ENCODE measurements at places on chromosomes 1 and 21.

- no peak for DNase-seq
Measured at GRCh38 chr1:59696421-59697115, 118.2 kb upstream of the HOOK1 start.

- no peak for DNase-seq
Measured at GRCh38 chr1:94326329-94326728, 88.9 kb upstream of the ARHGAP29 start.

GRCh38 chr1:62438163-62438562 lies 1.3 kb downstream of the USP1 start:
- DNase-seq: no peak

DNA sequence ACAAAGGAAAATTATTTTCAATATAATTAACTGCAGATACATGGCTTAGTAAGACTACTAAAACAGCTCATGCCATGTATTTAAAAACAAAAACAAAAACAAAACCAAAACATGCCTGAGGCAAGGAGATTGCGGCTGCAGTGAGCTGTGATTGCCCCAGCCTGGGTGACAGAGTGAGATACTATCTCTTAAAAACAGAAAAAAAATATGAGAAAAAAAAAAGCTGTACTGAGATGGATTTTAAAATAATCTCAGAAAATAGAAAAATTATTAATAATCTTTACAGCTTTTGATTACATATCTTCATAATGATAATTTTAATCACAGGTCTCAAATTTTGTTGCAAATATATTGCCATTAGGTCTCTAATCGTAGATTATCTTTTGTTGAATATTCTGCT lies 24.0 kb upstream of the LIN9 start:
- no peak for DNase-seq

DNA sequence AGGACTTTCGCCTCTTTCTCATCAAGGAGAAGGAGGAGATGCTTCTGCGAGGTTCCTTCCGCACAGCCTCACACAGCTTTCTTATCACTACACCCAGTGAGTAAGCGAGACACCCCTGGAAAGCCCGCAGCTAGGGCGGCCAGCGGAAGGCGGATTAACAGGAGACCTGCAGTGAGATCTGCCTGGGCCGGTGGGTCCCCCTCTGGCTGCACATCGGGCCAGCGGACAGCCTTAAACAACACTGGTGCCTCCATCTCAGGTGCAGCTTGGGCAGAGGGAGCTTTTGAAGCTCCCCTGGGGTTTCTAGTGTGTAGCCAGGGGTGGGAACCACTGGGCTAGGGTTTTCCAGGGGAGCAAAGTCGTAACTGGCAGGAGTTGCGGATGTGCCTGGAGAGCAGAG lies 17.5 kb upstream of the MTARC1 start:
- no peak for DNase-seq

DNA sequence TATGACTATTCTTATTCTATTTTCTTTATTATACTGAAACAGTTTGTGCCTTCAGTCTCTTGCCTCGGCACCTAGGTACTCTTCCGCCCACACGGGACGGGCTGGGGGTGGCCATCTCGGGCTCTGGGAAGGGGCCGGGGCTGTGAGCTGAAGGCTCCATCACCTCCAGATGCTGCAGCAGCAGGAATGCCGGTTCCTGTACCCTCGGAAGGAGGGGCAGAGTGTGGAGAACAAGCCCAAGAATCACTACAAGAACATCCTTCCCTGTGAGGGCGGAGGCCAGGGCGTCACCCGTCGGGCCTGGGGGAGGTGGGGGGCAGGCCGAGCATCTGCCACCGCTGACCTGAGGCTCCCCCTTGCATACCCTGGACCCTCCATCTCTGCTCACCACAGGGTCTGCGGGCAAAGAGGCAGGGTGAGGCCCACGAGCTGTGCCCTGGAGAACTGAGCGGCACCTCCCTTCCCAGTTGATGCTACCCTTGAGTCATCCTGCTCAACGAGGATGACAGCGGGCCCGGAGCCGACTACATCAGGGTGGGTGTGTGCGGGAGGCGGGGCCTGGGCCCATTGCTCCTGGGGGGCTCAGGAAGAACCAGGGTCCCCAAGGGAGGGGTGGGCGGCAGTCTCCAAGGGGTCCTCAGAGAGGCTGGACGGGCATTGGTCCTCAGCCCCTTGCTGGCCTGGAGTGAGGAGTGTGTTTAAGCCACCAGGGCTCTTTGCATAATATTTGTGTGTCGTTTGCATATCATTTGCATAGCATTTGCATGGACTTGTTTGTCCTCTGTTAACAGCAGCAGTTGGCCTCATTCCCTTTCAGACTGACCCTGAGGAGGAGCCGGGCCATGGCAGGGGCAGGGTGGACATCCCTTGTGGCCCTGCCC lies 7.5 kb downstream of the RNF223 start:
- DNase-seq: no peak

- DNase-seq: no peak
Measured at GRCh38 chr1:43766818-43767525, 59.6 kb downstream of the ST3GAL3 start.

DNA sequence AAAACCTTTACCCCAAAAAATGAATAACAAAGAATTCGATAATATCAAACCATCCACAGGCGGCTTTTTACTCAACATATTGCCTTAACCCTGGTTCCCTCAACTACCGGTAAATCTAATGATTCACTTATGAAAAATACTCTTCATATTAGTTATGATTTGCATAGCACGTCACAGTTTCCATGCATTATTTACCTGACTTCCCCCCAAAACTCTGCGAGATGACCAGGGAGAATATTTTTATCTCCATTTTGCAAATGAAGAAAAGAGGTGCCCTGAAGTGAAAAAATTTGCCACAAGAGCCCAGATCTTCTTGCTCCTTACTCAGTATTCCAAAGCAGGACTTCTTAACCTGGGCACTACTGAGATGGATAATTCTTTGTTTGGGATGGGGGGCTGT lies 2.9 kb downstream of the JAK1 start:
- DNase-seq: no peak

DNA sequence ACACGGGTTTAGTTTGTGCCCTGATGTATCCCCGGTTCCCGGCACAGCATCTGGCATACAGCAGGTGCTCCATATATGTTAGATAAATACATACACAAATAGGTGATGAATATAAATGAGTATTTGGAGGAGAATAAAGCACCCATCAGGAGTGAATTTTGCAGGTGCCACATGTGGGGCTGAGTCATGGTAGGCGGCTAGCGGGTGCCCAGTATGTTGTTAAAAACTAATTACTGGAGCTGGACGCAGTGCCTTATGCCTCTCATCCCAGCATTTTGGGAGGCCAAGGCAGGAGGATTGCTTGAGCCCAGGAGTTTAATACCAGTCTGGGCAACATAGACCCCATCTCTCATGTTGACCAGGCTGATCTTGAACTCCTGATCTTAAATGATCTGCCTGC lies 16.7 kb upstream of the WASF2 start:
- DNase-seq: no peak

DNA sequence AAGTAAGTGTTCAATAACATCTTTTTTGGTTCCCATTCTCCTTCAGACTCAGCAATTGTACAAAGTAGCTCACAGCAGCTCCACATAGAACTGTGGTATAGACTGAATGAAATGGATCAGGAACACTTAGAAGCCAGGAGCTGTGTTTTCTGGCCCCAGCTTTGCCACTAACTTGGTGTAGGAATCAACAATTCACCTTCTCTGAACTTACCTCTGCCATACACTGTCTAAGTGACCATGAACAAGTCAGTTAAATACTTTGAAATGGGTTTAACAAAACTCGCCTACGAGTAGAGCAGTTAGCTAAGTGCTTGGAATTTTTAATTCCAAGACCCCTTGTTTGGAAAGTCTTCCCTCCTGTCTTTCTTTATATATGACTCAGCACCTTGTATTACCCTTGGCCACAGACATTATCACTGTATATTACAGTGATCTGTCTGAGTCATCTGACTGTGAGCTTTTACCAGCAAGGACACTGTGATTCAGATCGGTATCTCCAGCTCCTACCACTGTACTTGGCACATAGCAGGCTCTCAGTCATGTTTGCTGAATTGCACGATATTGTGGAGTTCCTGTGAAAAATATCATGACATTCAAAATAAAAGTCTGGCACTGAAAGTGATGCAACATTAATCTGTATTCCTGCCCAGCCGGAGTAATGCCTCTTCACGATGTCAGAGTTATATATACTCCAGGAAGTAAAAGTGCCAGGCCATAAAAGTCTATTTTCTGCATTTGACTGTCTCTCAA lies 101.7 kb upstream of the BEND5 start:
- no peak for DNase-seq

DNA sequence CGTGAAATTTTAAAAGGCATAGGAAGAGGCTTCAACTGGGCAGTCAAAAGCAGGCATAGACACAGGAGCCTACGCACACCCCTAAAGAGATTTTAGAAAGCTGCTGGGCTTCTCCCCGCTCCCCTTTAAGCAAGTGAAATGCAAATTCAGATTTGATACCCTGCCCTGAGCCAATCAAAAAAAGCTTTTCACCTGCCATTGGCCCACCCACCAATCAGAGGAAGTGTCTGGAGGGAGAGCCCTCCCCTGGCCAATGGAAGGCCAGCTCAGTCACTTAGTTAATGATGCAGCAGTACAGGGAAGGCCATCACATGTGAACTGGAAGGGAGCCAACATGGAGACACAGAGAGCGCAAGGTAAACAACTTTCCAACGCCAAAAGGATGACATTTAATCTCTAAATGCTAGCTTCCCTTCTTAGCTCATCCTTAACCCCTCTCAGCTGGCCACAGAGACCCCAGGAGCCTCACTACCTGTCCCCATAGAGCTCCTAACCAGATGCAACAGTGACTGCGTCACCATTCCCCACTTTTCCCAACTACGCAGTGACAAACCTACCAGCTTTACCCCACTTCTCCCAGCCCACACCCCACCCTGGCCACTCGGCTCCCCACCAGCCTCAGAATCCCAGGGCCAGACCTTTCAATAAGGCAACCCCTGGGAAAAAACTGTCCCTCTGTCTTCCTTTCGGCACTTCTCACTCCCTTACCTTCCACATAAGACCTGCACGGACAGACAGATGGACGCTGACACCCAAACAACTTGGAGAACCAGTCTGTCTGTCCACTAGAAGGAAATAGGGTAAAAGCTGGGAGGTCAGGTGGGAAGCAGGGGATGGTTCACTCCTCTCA lies 71.0 kb downstream of the CD46 start:
- no peak for DNase-seq
